WERI-Rb-1 (cell line): ENCODE measurements at places on chromosomes 6 and 20.
A peak's percentile ranks its signal among the peaks of the same experiment; 100 is the strongest.

DNA sequence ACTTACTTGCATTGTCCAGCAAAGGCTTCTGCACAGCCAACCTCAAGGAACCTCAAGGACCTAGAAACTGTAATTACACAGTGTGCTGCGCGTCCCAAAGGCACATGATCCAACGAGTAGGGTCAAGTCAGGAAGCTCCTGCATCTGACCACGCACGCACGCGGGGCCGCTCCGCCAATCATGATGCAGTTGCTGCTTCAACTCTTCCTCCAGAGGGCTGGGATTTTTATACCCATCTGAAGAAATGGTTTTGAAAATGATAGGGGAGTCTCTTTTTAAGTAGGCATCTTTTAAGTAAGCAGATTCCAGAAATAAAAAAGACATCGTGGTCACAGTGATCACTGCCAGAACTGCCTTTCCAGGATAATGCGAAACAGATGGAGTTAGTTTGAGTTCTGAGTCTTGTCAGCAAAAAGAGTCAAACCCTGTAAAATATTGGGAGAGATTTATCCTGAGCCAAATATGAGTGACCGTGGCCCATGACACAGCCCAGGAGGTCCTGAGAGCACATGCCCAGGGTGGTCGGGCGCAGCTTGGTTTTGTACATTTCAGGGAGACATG lies 34.0 kb downstream of the KIF25 start:
- no peak for DNase-seq

DNA sequence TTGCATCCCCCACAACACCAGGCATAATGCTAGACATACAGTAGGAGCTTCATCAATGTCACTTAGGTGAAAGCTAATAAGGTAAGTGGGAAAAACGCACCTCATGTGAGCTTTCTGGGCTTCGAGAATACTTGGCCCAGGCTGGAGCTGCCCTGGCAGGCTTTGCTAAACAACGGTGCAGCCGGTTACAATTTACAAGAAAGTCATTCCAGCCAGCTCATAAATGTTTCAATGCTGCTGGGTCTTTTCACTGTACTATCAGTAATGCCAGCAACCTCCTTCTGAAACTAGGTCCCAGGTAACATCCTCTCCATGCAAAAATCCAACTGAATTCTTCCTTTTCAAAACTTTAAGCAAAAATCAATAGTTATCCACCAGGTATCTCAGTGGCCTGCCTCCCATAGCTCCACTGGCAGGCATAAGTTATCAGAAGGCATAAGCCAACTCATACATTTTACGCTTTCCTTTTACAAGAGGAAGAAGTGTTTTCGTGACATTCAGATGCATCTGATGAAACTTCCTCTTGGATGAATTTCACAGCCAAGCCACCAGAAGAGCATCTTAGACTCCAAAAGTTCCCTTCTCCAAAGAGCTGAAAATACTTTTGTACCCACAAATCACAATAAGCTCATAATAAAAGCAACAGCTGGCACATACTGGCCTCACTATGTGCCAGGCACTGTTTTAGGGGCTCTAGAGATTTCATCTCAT lies 56.3 kb downstream of the RTN4IP1 start:
- no peak for DNase-seq

GRCh38 chr6:136035378-136036070 lies 184.0 kb downstream of the PDE7B start:
- DNase-seq: no peak

DNA sequence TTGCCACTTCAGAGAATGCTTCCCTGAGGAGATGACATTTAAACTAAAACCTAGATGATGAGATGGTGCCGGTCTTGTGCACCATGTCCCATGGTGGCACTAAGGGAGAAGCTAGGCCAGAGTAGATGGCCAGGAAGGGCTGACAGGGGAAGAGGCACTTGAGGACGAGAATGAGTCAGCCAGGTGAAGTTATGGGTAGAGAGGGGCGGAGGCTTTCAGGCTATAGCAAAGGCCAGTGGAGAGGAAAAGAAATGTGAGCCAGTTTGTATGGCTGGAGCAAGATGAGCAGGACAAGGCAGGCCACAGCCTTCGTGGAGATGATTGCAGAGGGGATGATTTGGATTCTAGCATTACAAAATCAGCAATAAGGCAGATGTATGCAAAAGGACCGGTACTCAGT lies 44.7 kb upstream of the ADGRF4 start:
- no peak for DNase-seq

GRCh38 chr20:51335329-51335841 lies 207.1 kb downstream of the NFATC2 start:
- DNase-seq: no peak

DNA sequence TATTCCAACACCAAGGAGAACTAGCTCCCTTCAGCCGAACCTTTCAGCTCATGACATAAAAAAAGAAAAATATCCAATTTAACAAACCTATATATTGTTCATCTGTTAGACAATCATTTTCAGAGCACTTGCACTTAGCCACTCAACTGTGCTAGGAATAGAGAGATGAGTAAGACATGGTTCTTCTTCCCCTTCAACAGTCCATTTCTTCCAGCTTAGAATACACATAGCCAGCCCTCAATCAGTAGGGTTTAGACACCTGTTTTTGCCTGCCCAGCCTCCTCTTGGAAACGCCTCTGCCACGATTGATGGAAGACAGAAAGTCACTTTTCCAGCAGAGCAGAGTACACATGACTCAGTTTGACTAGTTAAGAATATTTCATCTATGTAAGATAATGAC lies 21.8 kb downstream of the ADNP start:
- DNase-seq: no peak

DNA sequence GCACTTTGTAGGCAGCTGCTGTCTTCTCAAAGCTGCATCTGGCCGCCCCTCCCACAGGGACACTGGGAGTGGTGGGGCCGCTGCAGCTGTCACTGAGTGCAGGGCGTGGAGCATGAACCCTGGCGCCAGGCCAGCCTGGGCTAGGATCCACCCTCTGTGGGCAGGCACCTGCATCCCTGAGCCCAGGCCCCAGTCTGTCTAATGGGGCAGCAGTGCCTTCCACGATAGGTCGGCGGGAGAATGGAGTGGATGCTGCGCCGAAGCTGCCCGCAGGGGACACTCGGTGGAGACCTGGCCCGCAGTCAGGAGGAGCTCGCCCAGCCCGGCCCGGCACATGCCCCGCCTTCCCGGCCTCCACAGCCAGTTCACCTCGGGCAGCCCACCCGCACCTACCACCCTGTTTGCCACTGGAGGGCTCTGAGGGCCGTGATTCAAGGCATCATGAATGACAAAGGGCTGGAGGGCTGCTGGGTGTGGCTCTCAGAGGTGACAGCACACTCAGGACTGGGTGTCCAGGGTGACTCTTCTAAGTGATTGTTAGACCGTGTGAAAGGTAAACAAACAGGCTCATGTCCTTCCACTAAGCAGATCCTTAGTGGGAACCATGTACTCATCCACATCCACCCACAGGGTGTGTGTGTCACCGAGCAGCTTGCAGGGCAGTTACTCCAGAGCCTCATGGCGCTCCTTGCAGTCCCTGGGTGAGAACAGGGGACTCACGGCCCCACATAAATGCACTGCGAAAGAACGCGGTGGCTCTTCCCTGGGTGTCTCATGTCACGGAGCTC lies 133.9 kb downstream of the AGPAT4 start:
- DNase-seq: no peak

- DNase-seq: no peak
Observed at GRCh38 chr6:40124924-40125323, 190.7 kb upstream of the MOCS1 start.

DNA sequence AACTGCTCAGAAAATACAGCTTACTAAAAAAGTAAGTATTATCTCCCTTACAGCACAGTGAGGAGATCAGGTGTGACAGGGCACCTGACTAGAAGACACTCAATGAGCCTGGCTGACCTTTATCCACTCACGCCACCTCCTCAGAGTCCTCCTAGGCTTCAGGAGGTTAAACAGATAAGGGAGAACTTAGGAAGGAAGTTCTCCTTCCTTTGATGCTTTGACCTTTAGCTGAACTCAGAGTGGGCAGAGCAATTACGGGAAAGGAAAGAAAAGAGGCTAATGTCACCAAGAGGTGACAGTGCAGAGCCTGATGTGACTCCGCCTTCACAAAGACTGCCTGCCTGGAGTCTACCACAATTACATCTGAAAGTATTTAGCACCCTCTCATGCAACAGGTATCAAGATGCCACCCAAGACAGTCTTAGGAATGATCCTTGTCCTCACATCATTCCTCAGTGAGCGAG lies 36.7 kb downstream of the MAN1A1 start:
- no peak for DNase-seq

- DNase-seq: peak; percentile 16
Observed at GRCh38 chr6:129500958-129501739, 208.8 kb downstream of the ARHGAP18 start.

- DNase-seq: no peak
Observed at GRCh38 chr6:14425805-14426204, 308.2 kb downstream of the CD83 start.

GRCh38 chr6:136076496-136076895 lies 173.6 kb downstream of the MTFR2 start:
- no peak for DNase-seq

DNA sequence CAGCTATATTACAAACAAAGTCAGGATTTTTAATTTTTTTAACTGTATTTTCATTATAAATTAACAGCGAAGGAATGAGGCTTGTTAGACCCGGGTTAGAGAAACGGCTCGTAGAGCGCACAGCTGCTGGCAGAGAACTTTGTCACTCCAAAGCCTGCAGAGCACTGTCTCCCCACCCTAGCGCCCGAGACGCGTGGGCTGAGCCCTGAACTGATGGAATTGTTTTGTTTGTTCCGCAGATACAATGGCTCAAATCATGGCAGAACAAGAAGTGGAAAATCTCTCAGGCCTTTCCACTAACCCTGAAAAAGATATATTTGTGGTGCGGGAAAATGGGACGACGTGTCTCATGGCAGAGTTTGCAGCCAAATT lies 810 bp downstream of the LAMP5 start:
- no peak for DNase-seq

DNA sequence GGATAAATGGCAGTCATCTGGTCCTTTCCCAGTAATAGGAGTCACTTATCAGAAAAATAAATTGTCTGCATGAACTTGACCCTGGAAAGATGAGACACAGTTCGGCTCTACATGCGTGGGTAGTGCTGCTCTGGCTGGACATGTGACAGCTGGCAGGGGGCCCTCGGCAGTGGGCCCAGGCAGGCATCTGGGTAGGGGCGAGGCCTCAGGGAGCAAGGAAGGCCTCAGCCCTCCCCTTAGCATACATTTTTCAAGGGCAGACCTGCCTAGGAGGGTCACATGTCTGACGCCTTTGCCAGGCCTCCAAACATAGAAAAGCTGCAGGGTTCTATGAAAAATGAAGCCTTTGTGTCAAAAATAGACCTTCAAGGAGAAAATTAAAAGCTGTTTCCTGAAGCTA lies 12.8 kb upstream of the ILRUN start:
- peak; percentile 42 for DNase-seq
